Neural progenitor cell (in vitro differentiated cells): ENCODE measurements at places on chromosomes 7 and 10. TPM values are rescaled to one million over a fixed set of nuclear protein-coding genes. Genes with fewer than 3 reads are reported as not detected.

GRCh38 chr10:102812231-102812876, 24.9 kb downstream of the CYP17A1 start:
- DNase-seq: no peak

Gene ANKRD7
- total RNA-seq: not detected in 2 replicates

DNA sequence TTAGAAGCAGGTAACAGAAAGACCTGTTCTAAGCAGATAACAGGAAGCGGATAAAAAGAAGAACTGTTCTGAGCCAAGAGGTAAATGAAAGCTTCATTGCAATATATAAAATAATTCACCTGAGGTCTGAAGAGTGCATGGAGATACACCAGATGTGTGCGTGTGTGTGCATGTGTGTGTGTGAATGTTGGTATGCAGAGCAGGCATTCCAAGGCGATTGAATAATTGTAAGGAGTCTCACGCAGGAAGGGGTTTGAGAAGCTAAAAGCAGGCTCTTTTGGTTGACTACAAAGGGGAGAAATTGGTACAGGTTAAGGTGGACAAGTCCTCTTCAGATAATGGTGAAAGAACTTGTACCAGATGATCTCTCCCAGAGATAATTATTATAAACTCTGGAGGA, 450.6 kb downstream of the DNAJB9 start:
- peak; percentile 9 for DNase-seq

- DNase-seq: peak; percentile 23
Measured at GRCh38 chr7:43215061-43215460, 102.6 kb downstream of the HECW1 start.

Gene GCK
- 0.15 TPM in 1 of 2 replicates, not detected in the other for total RNA-seq

Gene NPSR1
- total RNA-seq: not detected in 2 replicates

- DNase-seq: no peak
Measured at GRCh38 chr10:128071417-128071782, 54.8 kb downstream of the MKI67 start.

- DNase-seq: no peak
Measured at GRCh38 chr10:69080226-69080625, 7.7 kb upstream of the SRGN start.

Gene PRTFDC1
- 26.4 and 37.7 TPM in 2 replicates for total RNA-seq

- no peak for DNase-seq
Measured at GRCh38 chr10:55160655-55161283, 359.7 kb upstream of the PCDH15 start.

DNA sequence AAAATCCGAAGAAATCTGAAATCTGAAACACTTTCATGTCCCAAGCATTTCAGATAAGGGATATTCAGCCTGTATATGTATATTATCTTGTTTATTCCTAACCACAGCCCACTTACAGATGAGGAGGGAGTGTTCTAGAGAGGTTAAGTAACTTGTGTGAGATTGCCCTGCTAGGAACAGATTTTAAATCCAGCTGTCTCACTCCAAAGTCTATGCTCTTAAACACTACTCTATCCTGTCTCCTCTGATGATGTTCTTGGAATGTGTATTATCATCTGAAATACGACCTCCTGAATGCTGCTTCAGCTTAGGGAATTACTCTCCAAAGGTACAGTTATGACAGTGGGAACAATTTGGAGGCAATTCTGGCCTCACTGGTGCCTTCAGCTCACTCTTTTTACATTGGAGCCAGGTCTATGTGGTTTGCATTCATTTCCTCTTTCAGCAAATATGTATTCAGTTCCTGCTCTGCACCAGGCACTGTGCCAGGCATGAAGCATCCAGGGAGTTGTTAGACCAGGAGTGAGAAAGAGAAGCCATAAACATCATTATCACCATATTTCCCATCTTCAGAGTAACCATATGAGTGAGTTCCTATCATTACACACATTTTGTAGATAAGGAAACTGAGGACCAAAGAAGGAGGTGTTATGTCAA, 70.2 kb downstream of the NOC3L start:
- DNase-seq: no peak

- DNase-seq: no peak
Measured at GRCh38 chr7:128963327-128963757, 25.6 kb downstream of the IRF5 start.

GRCh38 chr10:43249962-43250614, 16.8 kb downstream of the RASGEF1A start:
- peak; percentile 51 for DNase-seq

Gene CCL24
- not detected in 2 replicates for total RNA-seq

Gene CCAR1
- 92.7 and 141 TPM in 2 replicates for total RNA-seq

- no peak for DNase-seq
Measured at GRCh38 chr10:125984346-125984745, 88.0 kb downstream of the FANK1 start.

Gene XPNPEP1
- 94.8 and 113 TPM in 2 replicates for total RNA-seq

DNA sequence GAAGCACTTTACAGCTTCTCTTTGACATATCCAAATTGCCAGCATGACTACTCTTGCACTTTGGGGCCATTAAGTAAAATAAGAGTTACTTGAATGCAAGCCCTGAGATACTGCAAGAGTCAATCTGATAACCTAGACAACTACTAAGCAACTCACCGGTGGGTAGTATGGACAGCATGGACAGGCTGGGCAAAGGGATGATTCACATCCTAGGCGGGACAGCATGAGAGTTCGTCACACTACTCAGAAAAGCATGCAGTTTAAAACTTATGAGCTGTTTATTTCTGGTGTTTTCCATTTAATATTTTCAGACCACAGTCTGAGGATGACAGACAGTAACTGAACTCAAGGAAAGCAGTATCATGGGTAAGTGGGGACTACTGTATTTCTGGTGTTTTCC, 84.0 kb downstream of the ORC5 start:
- no peak for DNase-seq

DNA sequence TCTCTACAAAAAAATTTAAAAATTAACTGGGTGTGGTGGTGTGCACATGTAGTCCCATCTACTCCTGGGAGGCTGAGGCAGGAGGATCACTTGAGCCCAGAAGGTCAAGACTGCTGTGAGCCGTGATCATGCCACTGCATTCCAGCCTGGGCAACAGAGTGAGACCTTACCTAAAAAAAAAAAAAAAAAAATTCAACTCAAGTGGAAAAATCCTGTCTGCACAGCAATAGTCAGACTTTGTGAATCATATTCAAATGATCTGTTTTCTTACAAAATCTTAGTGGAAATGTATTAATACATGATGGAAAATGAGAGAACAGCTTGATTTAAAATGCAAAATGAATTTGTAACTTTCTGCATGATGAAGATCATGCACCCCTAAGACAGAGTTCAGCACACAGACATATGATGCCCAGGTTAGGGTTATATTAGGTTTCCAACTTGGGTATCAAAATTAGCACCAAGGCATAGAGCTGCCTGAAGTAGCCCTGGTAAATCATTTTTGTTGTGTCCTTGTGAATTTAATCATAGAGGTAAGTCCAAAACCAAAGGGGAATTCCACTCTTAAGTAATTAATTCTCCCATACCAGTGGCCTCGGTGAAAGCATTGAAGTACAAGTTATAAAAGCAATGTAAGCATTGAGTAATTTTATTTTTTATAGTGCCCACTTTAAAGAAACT, 93.8 kb downstream of the ADD3 start:
- DNase-seq: no peak

- no peak for DNase-seq
Measured at GRCh38 chr7:105872491-105872890, 3.9 kb downstream of the ATXN7L1 start.

- no peak for DNase-seq
Measured at GRCh38 chr7:270351-270983, 19.5 kb upstream of the FOXL3 start.

Gene MORN4
- 23.8 and 29.3 TPM in 2 replicates for total RNA-seq

DNA sequence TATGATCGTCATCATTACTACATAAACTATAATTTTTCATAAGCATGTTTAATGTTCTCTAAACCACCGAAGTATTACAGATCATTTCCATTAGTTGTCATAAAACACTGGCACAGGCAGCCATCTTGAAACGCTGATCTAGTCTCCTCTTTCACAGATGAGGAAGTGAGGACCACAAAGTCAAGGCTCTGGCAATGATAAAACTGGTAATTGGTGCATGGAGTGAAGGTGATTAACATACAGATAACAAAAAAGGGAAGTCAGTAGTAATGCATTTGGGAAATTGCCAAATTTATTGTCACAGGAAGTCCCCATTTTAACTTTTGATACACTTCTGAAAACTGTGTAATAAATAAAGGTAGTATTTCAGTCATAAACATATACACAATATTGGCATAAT, 49.3 kb downstream of the FBXL13 start:
- DNase-seq: no peak

DNA sequence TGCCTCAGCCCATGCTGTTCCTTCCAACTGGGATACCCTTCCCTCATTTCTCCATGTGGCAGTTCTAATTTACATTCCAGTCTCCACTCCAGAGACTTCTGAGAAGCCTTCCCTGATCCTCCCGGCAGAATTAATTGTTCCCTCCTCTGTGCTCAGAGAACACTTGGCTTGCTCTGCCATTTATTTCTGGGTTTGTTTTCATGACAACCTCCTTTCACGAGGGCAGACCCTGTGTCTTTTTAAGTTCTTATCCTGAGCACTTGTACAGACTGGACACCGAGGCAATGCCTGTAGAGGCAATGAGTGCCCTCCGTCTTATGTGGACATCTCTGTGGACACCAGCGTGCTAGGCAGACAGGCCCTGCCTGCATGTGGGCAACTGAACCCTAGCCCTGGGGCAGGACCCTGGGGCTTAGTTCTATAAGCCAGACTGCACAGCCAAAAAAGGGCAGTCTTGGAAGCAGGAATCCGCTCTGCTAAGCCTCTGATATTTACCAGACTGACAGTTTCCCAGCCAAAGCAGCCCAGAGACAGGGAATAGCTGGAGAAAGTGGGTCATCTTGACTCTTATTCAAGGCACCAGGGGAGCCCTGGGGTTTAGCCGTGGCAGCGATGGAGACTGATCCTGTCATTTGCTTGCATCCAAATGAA, 474.0 kb downstream of the RPS24 start:
- peak; percentile 22 for DNase-seq
